Placental pericyte (primary cell): ENCODE measurements at places on chromosomes 5 and 9. TPM values are rescaled to one million over a fixed set of nuclear protein-coding genes. Genes with fewer than 3 reads are reported as not detected.

Gene SPATA31E1
- not detected in 2 replicates for total RNA-seq

Gene TMEM215
- not detected in 2 replicates for total RNA-seq

Gene NEUROG1
- total RNA-seq, result not detected in 2 replicates

Gene CYLC2
- total RNA-seq, result not detected in 2 replicates

Gene RNF180
- 1.0 and 1.3 TPM in 2 replicates for total RNA-seq

Gene POC5
- total RNA-seq, result 7.0 and 19.5 TPM in 2 replicates
